ENCODE measurements at places on chromosomes 6 and 20.

DNA sequence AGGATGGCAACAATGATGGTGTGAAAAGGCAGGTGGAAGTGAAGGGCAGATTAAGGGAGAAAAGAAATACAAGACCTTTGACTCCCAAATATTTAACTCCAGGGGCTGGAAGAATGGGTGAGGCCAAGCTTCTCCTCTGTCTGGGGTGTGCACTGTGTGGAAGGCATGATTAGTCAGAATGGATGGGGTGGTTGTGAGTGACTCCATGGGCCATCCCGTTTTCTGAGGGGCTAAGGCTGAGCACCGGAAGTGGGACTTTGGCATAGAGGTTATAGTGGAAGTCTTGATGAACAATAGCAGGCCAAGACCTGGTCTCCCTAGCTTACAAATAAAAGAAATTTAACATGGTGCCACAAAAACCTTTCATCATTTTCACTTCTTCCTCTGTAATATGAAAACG lies 12.1 kb downstream of the E2F3 start:
- no peak for DNase-seq

DNA sequence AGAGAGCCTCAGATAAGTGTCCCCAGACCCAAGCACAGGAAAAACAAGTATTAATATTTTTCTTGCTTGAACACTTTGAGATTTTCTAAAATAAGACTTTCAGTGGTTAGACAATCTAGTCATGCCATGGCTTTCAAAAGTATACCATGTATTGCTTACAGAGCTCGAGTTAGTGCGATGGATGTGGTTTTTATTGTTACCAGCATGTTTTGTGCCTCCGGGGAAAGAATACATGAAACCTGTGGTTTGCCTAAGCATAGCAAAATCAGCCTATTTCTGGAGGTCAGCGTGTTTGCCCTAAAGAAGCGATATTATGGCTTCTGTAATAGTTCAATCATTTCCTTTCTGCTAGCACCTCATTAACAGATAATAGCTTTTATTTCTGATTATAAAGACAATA lies 21.6 kb downstream of the RIN2 start:
- DNase-seq = no peak

DNA sequence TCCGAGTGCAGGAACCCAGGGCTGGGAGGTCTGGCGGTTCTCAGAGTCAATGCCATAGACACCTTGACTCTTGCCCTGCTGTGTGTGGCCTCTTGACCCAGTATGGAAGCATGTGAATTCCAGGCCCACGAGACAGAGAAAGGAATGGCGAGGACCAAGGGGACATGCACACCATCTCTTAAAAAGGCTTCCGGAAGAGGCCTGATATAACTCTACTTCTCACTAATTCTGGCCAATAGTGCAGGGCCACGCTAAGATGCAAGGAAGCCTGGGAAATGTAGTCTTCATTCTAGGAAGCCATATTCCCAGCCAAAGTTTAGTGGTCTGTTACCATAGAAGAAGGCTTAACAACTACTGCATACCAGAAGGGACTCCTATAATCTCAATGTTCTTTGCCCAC lies 177.0 kb upstream of the KCNG1 start:
- no peak for DNase-seq

GRCh38 chr20:61725966-61726365 lies 339.7 kb downstream of the TAF4 start:
- no peak for DNase-seq

DNA sequence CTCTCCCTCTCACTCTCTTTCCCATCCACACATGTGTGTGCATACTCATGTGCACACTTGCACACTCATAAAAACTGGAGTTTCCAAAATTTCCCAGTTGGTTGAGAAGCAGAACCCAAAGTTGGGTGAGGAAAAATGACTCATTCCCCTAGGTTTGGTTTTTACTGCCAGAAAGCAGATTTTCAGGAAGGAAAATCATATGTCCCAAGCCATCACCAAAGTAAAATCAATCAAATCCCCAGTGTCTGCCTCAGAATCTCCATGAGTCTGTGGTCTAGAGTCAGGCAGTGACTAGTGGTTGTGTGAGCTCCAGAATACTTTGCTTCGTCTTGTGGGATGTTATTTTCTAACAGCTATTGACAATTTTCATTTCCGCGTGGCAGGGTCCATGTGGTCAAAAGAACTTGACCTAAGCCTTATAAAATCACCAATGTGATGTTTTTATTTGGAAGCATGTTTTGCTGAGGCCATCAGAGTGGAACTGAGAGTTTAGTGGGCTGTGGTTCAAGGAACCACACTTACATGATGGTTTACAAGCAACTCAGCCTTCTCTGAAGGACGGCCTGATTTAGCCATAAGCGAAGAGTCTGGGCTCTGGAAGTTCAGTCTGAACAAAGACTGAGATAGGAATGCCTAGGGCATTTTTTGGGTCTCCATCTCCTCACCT lies 81.9 kb upstream of the CCN6 start:
- no peak for DNase-seq

DNA sequence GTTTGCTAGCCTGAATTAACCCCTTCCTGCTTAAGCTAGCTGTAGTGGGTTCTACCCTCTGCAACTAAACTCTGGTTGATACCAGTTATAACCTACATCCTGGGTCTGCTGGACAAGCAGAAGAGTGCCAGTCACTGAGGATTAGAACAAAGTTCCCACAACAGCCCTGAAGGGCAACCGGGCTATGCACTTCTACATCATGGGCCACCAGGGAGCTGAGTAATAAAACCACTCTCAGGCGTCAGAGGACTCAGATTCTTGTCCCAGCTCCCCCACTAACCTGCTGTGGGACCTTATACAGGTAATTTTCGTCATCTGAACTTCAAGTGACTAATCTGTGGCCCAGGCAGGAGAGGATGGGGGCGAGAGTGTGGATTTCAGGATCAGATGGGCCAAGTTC lies 56.8 kb downstream of the EYA2 start:
- DNase-seq = no peak

GRCh38 chr20:47792021-47792618 lies 6.8 kb upstream of the SULF2 start:
- peak; percentile 61 for DNase-seq

GRCh38 chr20:17873410-17874270 lies 95.0 kb downstream of the SNX5 start:
- no peak for DNase-seq

- DNase-seq = no peak
These were observed 423.5 kb downstream of the COL12A1 start for GRCh38 chr6:74782346-74782745.

GRCh38 chr6:111171577-111172400 lies 84.5 kb downstream of the SLC16A10 start:
- no peak for DNase-seq

DNA sequence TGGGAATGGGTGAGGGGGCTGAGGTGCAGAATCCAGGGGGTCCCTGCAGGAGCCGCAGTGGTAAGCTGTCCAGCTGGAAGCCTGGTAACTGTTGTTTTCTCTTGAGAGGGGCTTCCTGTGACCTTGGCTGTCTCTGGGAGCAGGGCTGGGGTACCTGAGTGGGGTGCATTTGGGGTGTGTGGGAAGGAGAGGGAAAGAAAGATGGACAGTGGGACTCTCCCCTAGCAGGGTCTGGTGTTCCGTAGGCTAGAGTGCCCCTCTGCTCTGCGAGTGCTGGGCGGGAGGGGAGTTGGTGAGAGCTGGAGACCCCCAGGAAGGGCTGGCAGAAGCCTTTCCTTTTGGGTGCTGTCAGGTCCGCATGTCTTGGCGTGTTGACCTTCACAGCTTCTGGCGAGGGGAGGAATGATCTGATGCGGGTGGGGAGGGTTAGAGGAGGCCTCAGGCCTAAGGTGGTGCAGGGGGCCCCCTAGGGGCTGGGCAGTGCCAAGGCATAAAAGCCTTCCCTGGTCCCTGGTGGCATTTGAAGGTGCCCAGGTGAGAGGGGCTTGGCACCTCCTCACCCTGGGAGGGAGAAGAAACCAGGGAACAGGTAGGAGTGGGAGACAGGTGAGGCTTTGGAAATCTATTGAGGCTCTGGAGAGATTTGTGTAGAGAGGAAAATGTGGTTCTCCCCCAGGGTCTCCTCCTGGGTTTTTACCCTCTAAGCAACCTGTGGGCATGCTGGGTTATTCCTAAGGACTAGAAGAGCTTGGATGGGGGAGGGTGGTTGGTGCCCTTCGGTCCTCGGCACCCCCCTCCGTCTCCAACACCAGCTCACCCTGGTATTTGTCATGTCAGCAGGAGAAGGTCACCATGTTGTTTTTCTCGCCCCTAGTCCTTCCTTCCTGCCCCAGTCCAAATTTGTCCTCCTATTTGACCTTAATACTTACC lies 3.3 kb downstream of the VEGFA start:
- peak; percentile 89 for DNase-seq

- no peak for DNase-seq
These were observed 109.2 kb upstream of the CDYL start for GRCh38 chr6:4666886-4667513.

DNA sequence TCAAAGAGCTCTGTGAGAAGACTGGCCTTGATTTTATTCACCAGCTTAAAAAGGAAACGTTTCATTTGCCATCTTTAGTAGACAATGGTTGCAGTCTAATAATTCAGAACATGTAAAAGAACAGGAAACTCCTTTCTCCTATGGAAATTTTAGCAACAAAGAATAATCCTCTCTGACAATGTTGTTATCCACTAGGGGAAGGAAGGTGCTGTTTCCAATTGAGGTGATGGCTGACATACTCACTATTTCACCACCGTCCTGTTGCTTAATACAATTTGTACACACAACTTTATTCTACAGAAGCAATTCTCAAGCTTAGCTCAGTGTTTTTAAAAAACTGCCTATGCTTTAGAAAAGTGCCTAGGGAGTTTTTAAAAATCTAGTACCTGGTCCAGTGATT lies 192.7 kb downstream of the ARHGAP18 start:
- no peak for DNase-seq

GRCh38 chr20:20702330-20703245 lies 9.9 kb downstream of the RALGAPA2 start:
- no peak for DNase-seq
